B cell (primary cell): ENCODE measurements at places on chromosomes 5 and 9. TPM values are rescaled to one million over a fixed set of nuclear protein-coding genes. Genes with fewer than 3 reads are reported as not detected.

DNA sequence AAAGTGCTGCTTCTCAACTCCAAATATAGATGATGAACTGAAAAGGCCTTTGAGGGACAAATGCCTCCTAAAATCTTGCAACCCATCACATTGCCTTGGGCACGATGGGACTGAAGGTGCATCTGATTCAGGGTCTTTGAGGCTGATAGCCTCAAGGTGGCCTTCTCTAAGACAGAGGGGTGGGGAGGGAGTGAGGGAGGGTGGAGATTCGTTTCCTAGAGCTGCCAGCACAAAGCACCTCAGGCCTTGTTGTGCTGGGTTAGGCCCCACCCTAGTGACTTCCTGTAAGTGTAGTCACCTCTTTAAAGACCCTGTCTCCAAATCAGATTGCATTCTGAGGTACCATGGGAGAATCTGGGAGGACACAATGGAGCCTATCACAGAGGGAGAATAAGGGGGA lies 57.1 kb downstream of the BARX1 start:
- H3K27me3 ChIP-seq: peaks cover 3% of the 10 kb centered on the region
- H3K36me3 ChIP-seq: no peaks in the 10 kb centered on the region
- no peak overlapping the region for H3K4me3 ChIP-seq
- DNase-seq: no peak
- no peak overlapping the region for H3K27ac ChIP-seq

DNA sequence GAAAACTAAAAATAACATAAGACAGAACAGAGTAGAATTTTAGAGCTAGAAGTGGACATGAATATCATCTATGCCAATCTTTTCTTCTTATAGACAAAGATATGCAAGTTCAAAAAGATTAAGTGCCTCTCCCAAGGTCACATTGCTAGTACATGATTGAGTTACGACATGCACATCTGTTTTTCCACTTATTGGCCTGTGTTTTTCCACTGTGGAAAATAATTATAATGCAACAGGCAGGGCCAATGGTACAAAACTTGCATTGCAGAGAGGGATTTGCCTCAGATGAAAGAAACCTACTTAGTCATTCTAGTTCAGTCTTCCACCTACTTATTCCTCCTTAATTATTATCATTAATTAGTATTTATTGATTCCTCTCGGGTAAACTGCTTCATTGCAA lies 407.8 kb upstream of the SGCD start:
- H3K27ac ChIP-seq: no peak overlapping the region
- H3K4me3 ChIP-seq: no peak overlapping the region
- H3K27me3 ChIP-seq: no peaks in the 10 kb centered on the region
- no peaks in the 10 kb centered on the region for H3K36me3 ChIP-seq
- no peaks in the 10 kb centered on the region for H3K4me1 ChIP-seq
- DNase-seq: no peak

- H3K27ac ChIP-seq: no peak overlapping the region
- DNase-seq: peak; percentile 8
- no peaks in the 10 kb centered on the region for H3K27me3 ChIP-seq
- no peak overlapping the region for H3K4me3 ChIP-seq
- no peaks in the 10 kb centered on the region for H3K4me1 ChIP-seq
- no peaks in the 10 kb centered on the region for H3K36me3 ChIP-seq
Measured at GRCh38 chr9:117869287-117869686, 165.1 kb downstream of the TLR4 start.

DNA sequence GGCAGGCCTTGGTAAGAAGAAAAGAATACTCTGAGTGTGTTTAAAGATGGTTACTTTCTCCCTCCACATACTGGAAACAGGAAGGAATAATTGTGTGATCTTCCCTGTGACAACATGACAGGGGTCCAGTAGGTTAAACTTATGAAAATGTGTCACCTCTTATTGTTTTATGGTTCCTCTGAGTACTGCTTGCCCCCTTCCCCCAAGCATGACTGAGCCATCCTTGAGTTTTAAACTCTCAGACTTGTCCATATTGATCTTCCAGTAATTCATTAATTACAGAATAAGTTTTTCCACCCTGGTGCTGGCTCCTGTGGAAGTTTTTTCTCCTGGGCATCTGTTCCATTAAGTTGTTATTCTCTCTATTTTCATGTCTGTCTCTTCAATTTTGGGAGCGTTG lies 95.8 kb downstream of the CNTLN start:
- no peaks in the 10 kb centered on the region for H3K4me1 ChIP-seq
- H3K27me3 ChIP-seq: no peaks in the 10 kb centered on the region
- no peak for DNase-seq

GRCh38 chr9:100401042-100401441 lies 25.9 kb upstream of the MSANTD3 start:
- no peaks in the 10 kb centered on the region for H3K36me3 ChIP-seq
- no peak overlapping the region for H3K4me3 ChIP-seq
- no peak overlapping the region for H3K27ac ChIP-seq
- H3K27me3 ChIP-seq: no peaks in the 10 kb centered on the region

DNA sequence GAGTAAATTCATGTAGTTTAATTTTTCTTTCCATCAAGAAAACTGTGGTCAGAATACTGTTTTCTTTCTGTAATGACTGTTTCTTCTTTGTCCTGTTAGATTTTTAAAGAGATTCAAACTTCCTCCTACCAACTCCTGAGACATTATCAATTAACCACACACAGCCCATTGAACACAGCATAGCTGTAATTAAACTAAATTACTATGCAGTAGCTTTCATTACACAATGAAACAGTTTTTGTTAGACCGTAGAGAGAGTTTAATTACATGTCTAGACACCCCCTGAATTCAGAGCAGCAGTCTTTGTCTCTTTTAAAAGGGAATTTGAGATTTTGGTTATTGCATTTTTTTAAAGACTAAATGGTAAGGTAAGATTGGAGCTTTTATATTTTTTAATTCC lies 77.5 kb downstream of the STARD4 start:
- no peak for DNase-seq
- H3K27ac ChIP-seq: no peak overlapping the region
- H3K4me3 ChIP-seq: no peak overlapping the region
- no peaks in the 10 kb centered on the region for H3K36me3 ChIP-seq
- no peaks in the 10 kb centered on the region for H3K27me3 ChIP-seq
- H3K4me1 ChIP-seq: no peaks in the 10 kb centered on the region

The PRRX2 gene
- polyA plus RNA-seq: not detected in 2 replicates
